Brain (organoid and tissue), 16 donors: ENCODE measurements at places on chromosomes 12 and 14. TPM values are rescaled to one million over a fixed set of nuclear protein-coding genes. Genes with fewer than 3 reads are reported as not detected.

Gene WNT5B
- 4.1 TPM for polyA plus RNA-seq

Gene PLEKHG7
- not detected for polyA plus RNA-seq

Gene GLT1D1
- 6.6 TPM for polyA plus RNA-seq

Gene REM2
- 9.3 TPM for polyA plus RNA-seq

Gene PLEK2
- 1.8 TPM for polyA plus RNA-seq
